ENCODE measurements at places on chromosomes 11 and 22.

DNA sequence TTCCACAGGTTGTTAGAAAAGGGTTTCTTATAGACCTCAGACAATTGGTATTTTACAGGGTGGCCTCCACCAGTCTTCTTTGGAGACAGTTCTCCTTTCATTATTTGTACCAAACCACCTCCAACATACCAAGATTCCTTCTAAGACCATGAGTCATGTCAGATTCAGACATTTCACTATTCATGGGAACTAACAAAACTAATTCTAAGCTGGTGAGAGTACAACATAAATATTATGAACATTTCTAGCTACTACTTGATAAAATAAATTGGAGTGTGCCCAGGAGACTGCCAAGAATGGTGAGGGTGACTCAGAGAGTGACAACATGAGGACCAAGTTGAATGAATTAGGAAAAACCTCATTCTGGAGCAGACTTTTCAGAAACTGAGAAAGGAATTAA lies 494.6 kb upstream of the LRRC4C start:
- no peak for DNase-seq

GRCh38 chr22:21650823-21651520 lies 8.9 kb downstream of the SDF2L1 start:
- DNase-seq: no peak

DNA sequence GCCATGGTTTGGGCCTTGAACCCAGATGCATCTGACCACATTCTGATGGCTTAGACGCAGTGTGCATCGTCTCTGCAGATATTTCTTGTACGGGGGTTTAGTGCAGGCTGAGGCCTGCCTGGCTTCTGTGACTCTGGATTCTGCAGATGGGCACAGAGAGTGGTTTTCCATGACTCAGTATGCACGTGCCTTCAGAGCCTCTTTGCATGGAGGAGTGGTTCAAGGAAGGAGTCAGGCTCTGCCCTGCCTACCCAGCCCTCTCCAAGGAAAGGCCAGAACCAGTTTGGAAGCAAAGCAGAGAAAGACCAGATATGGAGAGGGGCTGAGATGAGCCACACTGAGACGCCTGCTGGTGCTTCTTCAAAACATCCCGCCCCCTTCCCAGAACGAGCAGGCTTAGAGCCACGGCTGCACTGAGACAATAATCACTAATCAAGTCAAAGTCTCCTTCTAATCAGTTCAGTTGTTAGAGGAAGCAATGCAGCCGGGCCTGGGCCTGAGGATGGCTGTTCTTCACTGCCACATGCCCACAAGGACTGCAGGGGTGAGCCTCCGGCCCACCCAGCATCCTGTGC lies 308.9 kb downstream of the NXPE2 start:
- DNase-seq: no peak

GRCh38 chr22:39638958-39639357 lies 68.4 kb downstream of the CACNA1I start:
- no peak for DNase-seq

- no peak for DNase-seq
Observed at GRCh38 chr11:11733246-11733747, 108.5 kb upstream of the USP47 start.

GRCh38 chr22:27420195-27420816 lies 381.2 kb downstream of the MN1 start:
- DNase-seq: no peak

GRCh38 chr11:85475660-85476517 lies 151.3 kb downstream of the DLG2 start:
- no peak for DNase-seq

DNA sequence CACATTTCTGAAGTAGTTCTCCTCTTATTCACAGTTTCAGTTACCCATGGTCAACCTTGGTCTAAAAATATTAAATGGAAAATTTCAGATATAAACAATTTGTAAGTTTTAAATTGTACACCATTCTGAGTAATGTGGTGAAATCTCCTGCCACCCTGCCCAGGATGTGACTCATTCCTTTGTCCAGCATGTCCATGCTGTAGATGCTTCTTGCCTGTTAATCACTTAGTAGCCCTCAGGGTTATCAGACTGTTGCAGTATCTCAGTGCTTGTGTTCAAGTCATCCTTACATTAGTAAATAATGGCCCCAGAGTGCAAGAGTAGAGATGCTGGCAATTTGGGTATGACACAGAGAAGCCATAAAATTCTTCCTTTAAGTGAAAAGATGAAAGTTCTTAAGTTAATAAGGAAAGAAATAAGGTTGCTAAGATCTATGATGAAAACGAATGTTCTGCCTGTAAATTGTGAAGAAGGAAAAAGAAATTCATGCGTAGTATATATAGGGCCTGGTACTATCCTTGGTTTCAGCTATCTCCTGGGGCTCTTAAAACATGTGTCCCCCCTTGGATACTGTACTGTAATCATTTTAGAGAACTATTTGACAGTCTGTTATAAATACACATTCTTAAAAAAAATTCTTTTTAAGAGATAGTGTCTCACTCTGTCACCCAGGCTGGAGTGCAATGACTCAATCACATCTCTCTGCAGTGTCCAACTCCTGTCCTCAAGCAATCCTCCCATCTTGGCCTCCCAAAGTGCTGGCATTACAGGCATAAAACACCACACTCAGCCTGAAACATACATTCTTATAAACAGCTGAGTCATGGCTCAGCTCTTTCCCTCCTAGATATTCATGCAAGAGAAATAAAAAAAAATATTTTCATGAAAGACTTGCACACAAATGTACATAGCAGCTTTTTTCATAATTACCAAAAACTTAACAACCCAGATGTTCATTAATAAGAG lies 31.3 kb downstream of the MTNR1B start:
- DNase-seq: no peak

DNA sequence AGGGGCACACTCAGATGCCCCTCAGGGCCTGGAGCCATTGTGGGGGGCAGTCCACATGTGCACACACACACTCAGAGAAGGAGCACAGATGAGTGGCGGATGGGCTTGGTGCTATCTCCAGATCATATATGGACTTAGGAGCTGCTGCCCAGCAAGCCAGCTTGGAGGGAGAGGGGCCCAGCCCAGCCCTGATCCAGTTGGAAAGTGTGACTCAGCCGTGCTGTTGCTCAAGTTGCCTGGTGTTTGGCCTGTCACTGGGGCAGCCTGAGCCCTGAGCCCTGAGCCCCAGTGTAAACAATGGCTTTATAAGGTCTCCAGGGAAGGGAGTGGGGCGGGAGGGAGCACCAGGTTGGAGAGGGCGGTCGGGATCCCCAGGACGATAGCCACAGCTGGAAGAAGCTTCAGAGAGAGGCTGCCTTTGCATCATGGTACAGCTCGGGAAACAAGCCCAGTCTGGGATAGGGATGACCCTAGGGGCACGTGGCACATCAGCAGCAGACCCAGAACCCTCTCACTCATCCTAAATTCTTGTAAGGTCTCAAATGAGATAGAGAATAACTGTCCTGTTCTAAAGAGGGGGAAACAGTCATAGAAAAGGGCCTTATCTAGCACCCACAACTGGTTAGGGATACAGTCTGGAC lies 4.8 kb downstream of the SELENOM start:
- DNase-seq: no peak

DNA sequence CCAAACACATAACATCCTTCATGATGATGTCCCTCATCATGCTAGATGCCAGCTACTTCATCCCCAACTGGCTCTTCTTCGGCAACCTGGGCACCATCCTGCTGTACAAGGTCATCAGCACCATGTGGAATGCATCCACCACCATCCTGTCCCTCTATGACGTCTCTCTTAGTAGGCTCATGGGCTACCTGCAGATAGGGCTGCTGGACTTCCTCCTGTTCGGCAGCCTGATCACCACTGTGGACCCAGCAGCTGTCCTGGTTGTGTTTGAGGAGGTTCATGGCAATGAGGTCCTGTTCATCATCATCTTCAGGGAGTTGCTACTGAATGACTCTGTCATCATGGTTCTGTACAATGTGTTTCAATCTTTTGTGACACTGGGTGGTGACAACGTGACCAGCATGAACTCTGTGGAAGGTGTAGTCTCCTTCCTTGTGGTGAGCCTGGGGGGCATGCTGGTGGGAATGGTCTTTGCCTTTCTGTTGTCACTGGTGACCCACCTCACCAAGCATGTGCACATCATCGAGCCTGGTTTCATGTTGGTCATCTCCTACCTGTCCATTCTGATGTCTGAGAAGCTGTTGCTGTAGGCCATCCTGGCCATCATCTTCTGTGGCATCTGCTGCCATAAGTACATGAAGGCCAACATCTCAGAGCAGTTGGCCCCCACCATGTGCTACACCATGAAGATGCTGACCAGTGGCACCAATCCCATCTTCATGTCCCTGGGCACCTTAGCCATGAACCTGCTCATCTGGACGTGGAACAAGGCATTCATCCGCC lies 120.7 kb upstream of the SERPIND1 start:
- DNase-seq: no peak

DNA sequence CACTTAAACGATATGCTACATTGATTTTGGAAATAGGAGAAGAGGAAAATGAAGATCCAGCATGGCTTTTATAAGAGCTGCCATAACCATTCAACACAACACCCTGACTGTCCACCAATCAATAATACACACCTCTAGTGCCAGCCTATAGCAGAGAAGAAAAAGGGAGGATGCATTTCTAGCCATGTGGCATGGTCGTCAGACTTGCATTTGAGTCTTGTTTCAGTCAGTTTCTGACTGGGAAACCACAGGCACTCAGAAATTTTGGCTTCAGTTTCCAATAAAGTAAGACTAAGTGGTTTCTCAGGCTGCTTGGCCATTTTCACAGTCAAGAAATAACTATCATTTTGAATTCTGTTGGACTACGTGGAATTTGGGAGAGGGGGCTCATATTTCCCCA lies 523.5 kb upstream of the LRRC4C start:
- DNase-seq: no peak

GRCh38 chr22:41091132-41092022 lies 1.0 kb upstream of the EP300 start:
- peak; percentile 97 for DNase-seq

DNA sequence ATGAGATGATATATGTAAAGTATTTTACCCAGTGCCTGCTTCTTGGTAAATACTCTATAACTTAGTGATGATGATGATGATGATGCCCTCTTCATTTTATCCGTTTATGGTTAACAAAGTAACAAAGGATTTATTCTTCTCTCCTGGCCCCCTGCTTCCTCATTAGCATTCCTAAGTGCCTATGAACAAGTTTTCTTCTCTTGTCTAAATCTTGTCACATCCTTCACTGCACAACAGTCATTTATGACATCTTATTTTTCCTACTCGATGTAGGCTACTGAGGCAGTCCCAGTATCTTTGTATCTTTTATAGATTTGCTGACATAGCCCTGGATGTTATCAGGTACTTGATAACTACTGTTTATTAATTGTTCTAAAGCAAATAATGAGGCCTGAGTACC lies 754.4 kb upstream of the ARHGAP42 start:
- DNase-seq: no peak
